ENCODE measurements at places on chromosomes 2 and 18.

DNA sequence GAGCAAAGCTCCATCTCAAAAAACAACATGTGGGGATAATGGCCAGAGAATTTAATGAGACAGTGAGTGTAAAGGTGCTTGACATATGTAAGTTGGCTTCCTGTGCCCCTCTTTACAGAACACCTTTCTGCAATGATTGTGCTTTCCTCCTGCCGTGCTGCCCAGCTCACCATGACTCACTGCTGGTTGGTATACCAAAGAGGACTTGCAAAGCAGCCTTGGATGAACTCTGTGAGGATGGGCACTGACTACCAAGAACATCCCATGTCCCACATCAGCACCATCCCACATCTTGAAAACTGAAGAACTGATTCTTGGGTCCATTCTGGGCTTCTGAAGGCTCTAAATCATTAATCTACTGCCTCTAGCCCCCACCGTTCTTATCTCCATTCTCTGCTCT lies 52.2 kb downstream of the NGEF start:
- no peak for DNase-seq

DNA sequence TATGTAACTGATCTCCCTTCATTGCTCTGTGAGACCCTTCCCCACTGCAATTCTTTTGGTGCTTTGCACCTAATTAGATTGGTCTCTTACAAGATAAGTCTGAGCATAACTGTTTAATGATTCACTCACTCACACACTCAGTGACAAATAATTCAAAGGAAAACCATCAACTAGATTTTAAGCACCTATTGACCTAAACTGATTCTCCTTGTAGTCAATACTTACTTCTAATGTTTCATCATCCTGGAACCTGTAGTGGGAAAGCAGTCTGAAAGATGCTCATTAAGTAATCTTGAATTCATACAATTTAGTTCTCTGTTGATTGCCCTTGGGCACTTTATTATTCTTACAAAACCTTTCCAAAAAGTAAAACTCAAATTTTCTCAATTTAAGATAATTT lies 74.3 kb upstream of the COL5A2 start:
- DNase-seq = no peak

DNA sequence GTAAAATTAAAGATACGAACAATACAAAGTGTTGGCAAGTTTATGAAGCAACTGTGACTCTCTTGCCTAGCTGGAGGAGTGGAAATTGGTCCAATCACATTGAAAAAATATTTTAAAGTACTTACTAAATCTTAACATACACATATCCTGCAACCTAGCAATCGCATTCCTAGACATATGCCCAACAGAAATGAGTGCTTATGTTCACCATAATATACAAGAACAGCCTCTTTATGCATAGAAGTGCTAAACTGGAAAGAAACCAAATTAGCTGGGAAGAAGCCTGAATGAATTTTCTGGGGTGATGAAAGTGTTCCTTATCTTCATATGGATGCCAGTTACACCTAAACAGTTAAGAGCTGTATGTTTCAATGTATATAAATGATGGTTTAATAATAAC lies 98.9 kb downstream of the HNMT start:
- DNase-seq = no peak

DNA sequence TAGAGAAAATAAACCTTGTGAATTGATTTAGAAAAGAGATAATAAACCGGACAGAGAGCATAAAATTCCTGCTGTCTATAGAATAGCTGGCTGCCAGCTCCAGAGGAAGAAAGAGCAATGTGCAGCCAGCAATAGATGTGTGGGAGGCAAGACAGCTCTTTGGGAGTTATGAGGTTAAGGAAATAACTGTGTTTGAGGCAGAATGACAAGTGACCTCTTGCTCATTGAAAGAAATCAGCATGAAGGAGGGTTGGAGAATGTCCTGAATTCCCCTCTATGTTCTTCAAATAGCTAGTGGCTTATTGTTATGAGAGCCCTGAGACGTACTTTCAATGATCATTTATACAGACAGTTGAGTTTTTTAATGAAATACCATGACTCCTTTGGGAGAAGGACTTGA lies 1009.9 kb upstream of the NXPH2 start:
- DNase-seq = no peak

DNA sequence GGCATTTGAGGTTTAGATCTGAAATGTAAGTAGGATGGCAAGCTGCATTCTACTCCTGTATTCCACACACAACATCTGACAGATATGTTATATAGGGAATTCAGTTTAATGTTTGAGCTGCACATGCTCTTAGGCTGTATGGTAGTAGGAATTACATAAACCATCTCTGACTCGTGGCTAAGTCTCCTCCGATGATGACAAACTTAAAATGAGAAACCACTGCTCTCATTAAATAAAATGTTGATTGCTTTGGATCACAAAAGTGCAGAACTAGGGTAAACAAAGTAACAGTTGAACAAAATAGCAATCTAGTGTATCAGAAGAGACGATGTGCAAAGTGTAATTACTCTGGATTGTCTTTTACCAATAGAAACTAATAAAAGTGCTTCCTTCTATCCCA lies 50.1 kb upstream of the WDR75 start:
- no peak for DNase-seq

DNA sequence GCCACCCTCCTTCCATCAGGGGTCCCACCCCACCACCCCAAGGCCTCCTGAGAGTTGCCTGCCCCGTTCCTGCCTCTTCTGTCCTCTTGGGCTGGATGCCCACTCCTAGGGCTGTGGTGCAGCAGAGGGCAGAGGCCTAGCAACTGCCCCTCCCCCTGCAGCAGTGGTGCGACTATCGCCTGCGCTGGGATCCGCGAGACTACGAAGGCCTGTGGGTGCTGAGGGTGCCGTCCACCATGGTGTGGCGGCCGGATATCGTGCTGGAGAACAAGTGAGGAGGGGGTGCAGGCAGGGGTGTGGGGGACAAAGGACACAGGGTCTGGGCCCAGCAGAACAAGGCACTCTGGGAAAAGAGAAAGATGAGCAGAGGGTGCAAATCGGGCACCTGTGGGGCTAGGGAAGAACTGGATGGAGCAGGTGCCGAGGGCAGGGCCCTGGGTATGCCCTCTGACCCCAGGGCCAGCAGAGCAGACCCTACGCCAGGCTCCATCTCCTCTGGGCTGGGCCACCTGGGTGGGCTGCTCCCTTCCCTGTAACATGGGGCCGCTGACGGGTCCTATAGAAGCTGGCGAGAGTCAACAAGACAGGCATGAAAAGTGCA lies 1.0 kb downstream of the CHRNG start:
- DNase-seq = no peak

DNA sequence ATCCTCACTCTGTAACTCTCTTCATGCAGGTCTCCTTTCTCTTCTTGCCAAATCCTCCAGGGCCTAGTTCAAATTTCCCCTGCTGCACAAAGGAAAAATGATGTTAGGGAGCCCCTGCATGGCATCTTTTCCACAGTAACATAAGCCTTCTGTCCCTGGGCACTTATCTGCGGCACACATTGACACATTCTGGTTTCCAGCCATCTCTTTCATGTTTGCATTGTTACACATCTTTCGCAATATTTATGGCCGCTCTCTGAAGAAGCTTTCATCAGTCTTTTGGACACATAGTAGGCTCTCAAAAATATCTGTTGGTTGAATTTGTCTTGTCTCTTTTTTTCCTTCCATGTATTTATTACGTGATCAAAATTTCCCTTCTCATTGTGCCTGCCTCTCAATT lies 1806.1 kb upstream of the PIK3C3 start:
- no peak for DNase-seq

- DNase-seq = no peak
These were observed 9.8 kb downstream of the TMX3 start for GRCh38 chr18:68705119-68705518.

DNA sequence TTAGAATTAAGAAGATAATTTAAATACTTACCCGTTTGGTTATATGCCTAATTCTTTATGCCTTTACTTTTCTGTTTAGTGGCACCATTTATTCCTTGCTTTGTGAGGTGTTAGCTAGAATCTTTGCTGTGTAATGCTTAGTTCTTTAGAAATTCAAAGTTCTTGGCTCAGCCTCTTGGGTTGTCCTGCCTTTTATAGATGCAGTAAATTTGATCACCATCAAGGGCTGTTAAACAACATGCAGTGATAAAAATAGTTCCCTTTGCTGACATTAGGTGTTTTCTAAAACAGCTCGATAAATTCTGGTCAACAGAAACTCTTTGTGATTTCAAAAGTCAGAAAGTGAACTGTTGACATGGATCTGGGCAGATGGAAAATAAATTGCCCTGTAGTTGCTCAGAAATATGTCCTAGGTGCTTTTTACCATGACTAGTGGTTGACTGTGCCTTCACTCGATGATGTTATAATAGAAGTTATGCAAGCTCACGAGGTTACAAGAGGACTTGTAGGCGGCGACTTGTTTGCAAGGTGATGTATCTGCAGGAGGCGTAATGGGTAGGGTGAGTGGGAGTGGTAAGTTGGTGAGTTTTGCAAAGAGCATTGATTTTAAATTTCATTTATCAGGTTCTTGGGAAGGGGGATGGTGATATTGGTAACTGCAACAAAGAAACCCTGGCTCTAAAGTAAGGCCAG lies 52.1 kb downstream of the LRRTM1 start:
- no peak for DNase-seq

DNA sequence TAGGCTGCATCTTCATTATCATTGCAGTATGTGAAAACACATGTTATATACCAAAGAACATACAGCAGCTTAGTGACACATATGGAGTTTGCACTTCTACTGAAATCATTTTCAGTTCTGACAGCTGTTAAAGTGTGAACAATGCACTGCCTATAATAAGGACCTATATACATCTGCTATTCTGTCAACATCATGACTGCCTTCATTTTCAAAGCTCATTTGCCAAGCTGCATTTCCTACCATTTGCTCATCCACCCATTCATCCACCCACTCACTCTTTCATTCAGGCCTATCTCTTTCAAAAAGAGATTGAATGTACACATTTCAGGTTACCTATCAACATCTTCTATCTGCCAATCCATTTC lies 81.7 kb upstream of the STK17B start:
- DNase-seq = no peak

GRCh38 chr2:127360242-127360641 lies 27.5 kb downstream of the MAP3K2 start:
- no peak for DNase-seq

DNA sequence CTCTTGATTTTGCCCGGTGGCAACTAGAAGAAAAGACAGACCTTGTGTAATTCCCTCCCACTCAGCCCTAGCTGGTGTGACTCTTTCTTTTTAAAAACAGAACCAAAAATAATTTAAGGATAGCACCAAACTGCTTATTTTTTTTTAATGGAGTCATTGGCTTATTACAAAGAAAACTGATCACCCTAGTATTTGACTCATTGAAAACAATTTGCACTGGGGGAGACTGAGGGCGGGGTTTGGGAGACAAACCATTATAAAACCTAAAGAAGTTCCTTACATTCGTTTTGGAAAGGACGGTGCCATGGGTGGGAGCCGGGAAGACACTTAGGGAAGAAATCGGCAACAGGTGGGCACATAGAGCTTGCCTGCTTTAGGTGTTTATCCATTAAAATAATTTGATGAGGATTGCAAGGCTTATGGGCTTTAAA lies 2.5 kb downstream of the PAX3 start:
- no peak for DNase-seq

GRCh38 chr2:71858071-71858470 lies 289.6 kb downstream of the CYP26B1 start:
- DNase-seq = no peak

DNA sequence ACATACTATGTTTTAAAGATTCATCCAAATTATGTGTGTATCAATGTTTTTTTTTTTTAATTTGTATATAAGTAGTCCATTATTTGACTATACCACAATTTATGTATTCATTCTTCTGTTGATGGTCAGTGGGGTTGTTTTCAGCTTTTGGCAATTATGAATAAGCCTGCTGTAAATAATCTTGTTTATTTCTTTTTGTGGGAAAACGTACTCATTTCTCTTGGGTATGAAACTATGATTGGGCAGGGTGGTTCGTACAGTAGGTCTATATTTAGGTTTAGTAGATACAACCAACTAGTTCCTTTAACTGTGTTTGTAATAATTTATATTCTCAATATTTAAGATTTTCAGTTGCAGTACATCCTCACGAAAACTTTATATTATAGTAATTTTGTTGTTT lies 329.2 kb downstream of the LPIN1 start:
- no peak for DNase-seq

GRCh38 chr2:230924470-230925341 lies at the start of gene GPR55:
Gene GPR55 (minus strand): TSS chr2:230925242. CDS start chr2:230910962, 14,280 bp downstream.
- no peak for DNase-seq

GRCh38 chr2:173647681-173648311 lies 293.1 kb downstream of the CDCA7 start:
- DNase-seq = no peak

DNA sequence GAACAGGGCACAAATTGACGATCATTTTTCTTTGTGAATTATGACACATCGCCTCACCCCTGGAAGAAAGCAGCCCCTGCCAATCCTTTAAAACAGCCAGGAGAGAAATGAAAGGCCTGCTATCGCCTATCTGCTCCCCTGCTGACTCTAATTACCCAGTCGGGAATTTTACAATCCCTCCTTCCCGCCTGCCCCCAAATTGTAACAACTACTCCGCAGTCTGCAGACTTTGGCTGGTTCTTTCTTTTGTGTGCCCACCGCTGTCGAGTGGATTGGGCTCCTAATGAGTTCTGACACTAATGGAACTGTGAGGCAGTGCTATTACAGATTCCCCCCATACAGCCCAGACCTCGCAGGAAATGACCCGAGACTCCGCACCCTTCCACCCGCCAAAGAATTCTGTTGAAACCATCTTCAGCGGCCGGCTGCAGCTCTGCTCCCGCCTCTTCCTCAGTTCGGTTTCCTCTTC lies 281.2 kb upstream of the PARD3B start:
- no peak for DNase-seq

DNA sequence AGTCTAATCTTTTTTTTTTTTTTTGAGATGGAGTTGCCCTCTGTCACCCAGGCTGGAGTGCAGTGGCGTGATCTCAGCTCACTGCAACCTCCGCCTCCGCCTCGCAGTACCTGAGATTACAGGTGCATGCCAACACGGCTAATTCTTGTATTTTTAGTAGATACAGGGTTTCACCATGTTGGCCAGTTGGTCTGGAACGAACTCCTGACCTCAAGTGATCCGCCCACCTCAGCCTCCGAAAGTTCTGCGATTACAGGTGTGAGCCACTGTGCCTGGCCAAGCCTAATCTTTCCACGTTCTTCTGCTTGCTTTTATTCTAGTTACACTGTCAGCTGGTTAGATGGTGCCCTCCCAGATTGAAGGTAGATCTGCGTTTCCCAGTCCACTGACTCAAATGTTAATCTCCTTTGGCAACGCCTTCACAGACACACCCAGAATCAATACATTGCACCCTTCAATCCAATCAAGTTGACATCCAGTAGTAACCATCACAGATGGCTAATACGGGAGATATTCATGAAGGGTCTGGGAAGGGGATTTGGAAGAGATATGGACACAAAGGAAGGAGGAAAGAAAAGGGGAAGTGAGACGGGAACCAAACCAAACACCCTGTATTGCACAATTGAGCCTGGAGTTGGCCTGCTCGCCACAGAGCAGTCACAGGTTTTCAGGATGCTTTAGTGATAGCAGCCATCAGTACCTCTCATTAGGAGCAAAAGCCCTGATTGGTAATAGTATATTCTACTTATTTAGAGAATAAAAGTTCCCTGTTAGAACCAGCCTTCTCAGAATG lies 229.8 kb downstream of the PIK3C3 start:
- DNase-seq = no peak

Measured in DMS79 (cell line).